Aorta (tissue), 5 donors: ENCODE measurements at places on chromosomes 7 and 10. TPM values are rescaled to one million over a fixed set of nuclear protein-coding genes. Genes with fewer than 3 reads are reported as not detected.

DNA sequence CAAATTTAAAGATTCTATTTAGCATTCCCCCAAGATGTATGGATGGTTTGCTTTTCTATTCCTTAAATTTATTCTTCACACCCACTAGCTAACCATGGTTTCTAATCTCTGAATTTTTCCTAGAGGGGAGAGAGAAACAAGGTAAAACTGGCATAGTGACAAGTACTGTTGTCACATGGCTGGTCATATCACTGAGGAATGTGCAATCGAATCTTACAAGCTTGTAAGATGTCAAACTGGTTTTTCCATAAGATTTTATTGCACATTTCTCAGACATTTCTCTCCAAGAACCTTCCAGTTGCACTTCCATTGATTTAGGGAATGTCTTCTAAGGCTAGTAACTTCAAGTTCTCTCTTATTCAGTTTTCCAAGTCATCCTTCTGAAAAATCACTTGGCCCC lies 89.8 kb downstream of the MBL2 start:
- H3K36me3 ChIP-seq = no peaks in the 10 kb centered on the region
- no peaks in the 10 kb centered on the region for H3K27me3 ChIP-seq
- no peak overlapping the region for H3K27ac ChIP-seq

GRCh38 chr7:148620749-148621359 lies 30.3 kb downstream of the C7orf33 start:
- H3K4me1 ChIP-seq = no peaks in the 10 kb centered on the region
- no peaks in the 10 kb centered on the region for H3K27me3 ChIP-seq
- DNase-seq = no peak
- H3K4me3 ChIP-seq = no peak overlapping the region
- H3K36me3 ChIP-seq = no peaks in the 10 kb centered on the region

GRCh38 chr10:28984431-28984830 lies 304.4 kb upstream of the LYZL1 start:
- H3K4me3 ChIP-seq = no peak overlapping the region
- H3K4me1 ChIP-seq = peaks cover 4% of the 10 kb centered on the region
- H3K36me3 ChIP-seq = no peaks in the 10 kb centered on the region
- no peaks in the 10 kb centered on the region for H3K27me3 ChIP-seq
- peak; percentile 94 for DNase-seq

DNA sequence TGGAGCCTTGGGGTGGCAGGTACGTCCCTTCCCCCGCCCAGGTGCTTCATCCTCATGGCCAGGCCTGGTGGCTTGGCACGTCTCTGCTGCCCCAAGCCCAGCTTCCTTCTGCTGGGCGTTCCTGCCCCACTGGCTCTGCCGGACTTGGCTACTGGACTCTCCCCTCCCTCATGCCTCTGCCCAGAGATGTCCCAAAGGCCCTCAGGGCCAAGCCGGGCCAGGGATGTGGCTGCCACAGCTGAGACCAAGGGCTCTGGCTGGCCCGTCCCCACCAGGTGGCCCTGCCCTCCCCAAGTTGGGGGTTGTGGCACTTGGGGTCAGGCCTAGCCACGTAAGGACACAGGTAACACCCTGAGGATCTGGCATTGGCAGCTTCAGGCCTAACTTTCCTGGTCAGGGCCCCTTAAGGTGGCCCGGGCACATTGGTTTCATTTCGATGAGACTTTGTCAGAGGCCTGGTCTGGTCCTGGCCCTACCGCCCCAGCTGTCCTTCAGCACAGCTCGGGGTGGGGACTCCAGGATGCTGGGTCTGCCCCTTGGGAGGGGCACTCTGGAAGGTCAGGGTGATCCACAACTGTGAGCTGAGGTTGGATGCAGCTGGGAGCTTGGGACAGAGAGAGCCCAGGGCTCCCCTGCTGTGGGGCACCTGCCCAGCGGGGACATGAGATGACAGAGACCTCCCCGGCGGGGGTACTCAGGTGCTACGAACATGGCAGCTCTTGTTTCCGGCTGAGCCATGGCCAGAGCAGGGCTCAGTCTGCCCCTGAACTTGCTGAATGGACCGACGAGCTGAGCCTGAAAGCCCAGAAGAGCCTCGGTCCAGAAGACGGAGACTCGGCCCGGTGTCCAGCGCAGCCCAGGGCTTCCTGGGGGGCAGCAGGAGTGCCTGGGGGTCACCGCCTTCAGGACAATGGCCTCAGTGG lies 2.9 kb downstream of the BHLHA15 start:
- peak; percentile 72 for DNase-seq
- no peak overlapping the region for H3K27ac ChIP-seq
- H3K27me3 ChIP-seq = no peaks in the 10 kb centered on the region
- no peak overlapping the region for H3K4me3 ChIP-seq

GRCh38 chr7:2621061-2621828 lies 10.5 kb upstream of the TTYH3 start:
- no peak overlapping the region for H3K4me3 ChIP-seq
- no peaks in the 10 kb centered on the region for H3K27me3 ChIP-seq
- H3K4me1 ChIP-seq = no peaks in the 10 kb centered on the region
- DNase-seq = no peak
- no peak overlapping the region for H3K27ac ChIP-seq

GRCh38 chr10:43216931-43217562 lies 49.8 kb downstream of the RASGEF1A start:
- no peaks in the 10 kb centered on the region for H3K4me1 ChIP-seq
- no peaks in the 10 kb centered on the region for H3K27me3 ChIP-seq
- H3K27ac ChIP-seq = no peak overlapping the region
- no peaks in the 10 kb centered on the region for H3K36me3 ChIP-seq
- H3K4me3 ChIP-seq = no peak overlapping the region
- peak; percentile 53 for DNase-seq

DNA sequence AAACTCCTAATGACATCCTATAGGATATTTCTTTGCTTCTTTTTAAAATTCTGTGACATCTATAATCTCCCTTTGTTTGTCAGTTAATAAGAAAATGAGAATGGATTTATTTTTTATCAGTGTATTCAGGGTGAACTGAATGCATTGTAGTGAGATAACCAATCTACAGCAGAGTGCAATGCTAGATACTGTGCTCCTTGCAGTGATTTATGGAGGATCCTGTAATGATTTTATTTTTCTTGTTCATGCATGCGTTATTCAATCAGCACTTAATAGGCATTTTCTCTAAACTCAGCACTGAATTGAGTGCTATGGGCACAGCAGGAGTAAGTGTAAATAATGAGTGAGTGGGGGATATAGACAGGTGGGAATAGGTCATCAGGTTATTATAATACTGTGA lies 253.9 kb downstream of the CDK14 start:
- H3K36me3 ChIP-seq = no peaks in the 10 kb centered on the region
- no peaks in the 10 kb centered on the region for H3K27me3 ChIP-seq
- no peak overlapping the region for H3K4me3 ChIP-seq
- H3K4me1 ChIP-seq = no peaks in the 10 kb centered on the region

GRCh38 chr10:10992961-10993714 lies 24.5 kb upstream of the CELF2 start:
- H3K4me1 ChIP-seq = peaks cover 6% of the 10 kb centered on the region
- no peak for DNase-seq
- H3K4me3 ChIP-seq = no peak overlapping the region
- H3K27me3 ChIP-seq = no peaks in the 10 kb centered on the region
- H3K27ac ChIP-seq = no peak overlapping the region

DNA sequence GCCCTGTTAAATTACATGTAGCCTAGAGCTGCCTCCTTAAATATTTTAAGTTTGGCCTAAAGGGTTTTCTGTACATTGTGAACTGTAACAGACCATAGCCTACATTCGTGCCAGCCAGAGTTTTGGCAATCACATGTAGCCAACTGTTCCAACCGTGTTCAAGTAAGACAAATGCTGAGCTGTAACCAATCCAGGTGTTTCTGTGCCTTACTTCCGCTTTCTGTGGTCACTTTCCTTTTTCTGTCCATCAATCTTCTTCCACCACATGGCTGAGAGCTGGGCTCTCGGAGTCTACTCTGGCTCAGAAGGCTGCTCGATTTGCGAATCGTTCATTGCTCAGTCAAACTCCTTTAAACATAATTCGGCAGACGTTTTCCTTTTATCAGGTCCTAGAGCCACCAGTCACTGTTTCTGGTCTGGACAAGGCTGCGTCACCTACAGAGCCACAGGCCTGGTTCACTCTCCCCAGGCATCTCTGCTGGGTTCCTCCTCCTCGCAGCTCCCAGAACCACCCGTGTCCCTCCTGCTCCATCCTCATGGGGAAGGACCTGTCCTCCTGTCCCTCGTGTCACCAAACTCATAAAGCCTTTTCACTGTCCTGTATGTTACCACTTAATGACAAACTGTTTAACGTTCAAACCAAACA lies 158.0 kb upstream of the RHEB start:
- no peak overlapping the region for H3K27ac ChIP-seq
- no peak overlapping the region for H3K4me3 ChIP-seq
- H3K36me3 ChIP-seq = no peaks in the 10 kb centered on the region

DNA sequence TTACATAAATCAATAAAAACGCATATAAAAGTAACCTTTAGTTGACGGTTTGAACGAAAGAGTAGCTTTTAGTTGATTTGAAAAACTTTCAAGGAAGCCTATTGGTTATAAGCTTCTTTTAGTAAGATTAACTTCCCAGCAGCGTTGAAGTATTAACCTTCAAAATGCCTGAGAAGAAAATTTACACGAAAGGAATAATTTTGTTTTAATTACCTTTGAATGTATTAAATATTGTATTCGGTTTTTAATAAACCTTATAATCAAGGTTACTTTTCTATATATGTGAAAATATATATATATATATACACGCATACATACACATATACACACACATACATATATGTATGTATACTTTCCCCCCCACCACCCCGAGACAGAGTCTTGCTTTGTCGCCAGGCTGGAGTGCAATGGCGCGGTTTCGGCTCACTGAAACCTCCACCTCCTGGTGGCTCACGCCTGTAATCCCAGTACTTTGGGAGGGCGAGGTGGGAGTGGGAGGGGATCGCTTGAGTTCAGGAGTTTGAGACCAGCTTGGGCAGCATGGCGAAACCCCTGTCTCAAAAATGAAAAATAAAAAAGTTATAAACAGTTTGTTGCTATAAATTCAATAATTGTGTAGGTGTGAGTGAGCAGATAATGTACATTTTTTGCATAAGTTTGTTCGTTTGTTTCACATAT lies 57.6 kb upstream of the EZH2 start:
- no peaks in the 10 kb centered on the region for H3K27me3 ChIP-seq
- no peaks in the 10 kb centered on the region for H3K4me1 ChIP-seq
- peak overlapping the region; percentile 95 for H3K4me3 ChIP-seq
- no peaks in the 10 kb centered on the region for H3K36me3 ChIP-seq
- no peak overlapping the region for H3K27ac ChIP-seq
- peak; percentile 79 for DNase-seq

DNA sequence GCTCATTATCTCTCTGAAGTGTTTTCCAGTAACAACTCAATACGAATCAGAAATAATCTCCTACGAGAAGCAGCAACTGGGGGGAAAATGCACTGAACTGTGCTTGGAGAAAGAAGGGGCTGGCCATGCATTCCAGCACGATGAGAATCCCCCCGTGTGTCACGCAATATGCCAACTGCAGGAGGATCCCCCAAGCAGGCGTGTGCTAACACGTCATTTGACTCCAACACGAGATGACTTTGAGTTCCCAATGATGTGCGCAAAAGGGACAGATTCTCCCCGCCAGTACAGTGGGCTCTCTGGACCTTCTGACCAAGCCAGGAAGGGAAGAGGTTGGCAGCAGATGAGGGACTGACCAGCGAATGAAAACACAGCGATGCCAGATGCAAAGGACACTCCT lies 105.5 kb downstream of the KCNMA1 start:
- no peaks in the 10 kb centered on the region for H3K27me3 ChIP-seq
- DNase-seq = peak; percentile 12
- H3K4me1 ChIP-seq = no peaks in the 10 kb centered on the region
- H3K27ac ChIP-seq = no peak overlapping the region
- H3K4me3 ChIP-seq = no peak overlapping the region

DNA sequence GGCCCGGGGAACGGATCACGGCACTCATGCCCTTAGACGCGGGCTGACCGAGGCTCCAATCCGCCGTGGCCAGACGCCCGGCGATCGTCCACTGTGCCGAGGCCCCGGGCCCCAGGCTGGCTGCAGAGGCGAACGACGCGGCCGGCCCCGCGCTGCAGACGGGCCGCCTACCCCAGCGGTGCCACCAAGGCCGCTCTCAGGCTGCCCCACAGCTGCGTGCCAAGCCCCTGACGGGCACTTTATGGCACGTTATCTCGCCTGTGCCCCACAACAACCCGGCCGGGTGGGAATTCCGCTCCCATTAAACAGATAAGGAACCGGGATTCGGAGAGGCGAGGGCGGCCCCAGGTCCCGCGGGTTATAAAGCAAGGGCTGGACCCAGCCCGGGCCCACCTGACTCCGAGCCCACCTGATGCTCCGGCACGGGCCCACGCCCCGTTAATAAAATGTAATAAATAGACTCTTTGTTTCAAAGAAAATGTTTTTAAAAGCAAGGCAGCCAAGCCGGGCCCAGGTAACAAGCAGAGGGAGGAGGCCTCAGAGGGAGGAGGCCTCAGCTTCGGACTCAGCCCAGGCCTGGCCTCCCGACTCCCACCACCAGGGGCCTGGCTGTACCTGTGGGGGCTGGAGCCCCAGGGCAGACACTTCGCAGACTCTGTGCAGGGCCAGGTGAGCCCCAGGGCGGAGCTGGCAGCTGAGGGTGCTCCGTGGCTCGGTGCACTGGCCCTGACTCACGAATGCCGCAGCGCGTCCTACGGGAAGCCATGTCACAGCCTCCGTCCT lies 79.7 kb downstream of the FOXL3 start:
- no peaks in the 10 kb centered on the region for H3K27me3 ChIP-seq
- H3K27ac ChIP-seq = no peak overlapping the region
- H3K4me1 ChIP-seq = no peaks in the 10 kb centered on the region
- H3K4me3 ChIP-seq = no peak overlapping the region
- H3K36me3 ChIP-seq = no peaks in the 10 kb centered on the region
- DNase-seq = peak; percentile 66

DNA sequence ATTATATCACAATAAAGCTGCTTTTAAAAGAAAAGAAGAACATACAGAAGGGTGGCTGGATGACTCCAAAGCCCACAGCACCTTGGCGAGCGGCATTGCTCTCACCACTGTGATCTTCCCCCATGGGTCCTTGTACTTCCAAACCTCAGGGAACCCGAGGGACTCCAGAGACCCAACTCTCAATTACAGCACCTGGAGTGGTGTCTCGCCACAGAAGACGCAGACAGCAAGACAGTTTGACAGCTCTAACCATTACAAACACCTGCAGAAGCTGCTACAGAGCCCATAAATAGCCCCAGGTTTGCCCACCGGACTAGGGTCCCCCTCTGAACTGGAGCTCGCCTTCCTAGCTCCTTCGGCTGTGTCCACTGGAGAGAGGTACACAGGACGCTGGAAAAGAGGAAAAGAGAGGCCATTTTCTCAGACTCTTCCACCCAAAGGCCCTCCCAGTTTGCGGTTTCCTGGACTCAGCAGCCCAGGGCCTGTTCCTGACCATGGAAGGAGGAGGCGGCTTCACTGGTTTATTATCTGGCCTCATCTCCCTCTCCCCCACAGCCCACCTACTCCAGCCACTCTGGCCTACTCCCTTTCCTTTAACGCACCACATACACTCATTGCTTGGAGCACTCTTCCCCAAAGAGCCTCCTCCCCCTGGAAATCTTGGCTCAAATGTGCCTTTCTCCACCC lies 1.9 kb downstream of the PIK3AP1 start:
- no peak overlapping the region for H3K4me3 ChIP-seq
- H3K36me3 ChIP-seq = no peaks in the 10 kb centered on the region
- no peak overlapping the region for H3K27ac ChIP-seq
- peak; percentile 53 for DNase-seq

- no peaks in the 10 kb centered on the region for H3K27me3 ChIP-seq
- no peaks in the 10 kb centered on the region for H3K36me3 ChIP-seq
- no peak for DNase-seq
- peaks cover 7% of the 10 kb centered on the region for H3K4me1 ChIP-seq
These were observed 87.7 kb downstream of the ST7 start for GRCh38 chr7:117041007-117041406.

The MMRN2 gene
- total RNA-seq = 50.5 TPM

The WNT16 gene
- total RNA-seq = not detected

The SUN3 gene
- total RNA-seq = not detected

The C10orf67 gene
- not detected for total RNA-seq

The PRSS37 gene
- total RNA-seq = not detected

The SLC35G1 gene
- 3.3 TPM for total RNA-seq
